ENCODE measurements at places on chromosomes 11 and 22. TPM values are rescaled to one million over a fixed set of nuclear protein-coding genes. Genes with fewer than 3 reads are reported as not detected.
A peak's percentile ranks its signal among the peaks of the same experiment; 100 is the strongest.

SMC1B gene
- total RNA-seq, result 0.21 TPM

FGF19 gene
- not detected for total RNA-seq

VPS11 gene
- total RNA-seq, result 38.6 TPM

APOA1 gene
- not detected for total RNA-seq

HOATZ gene
- total RNA-seq, result not detected

APLP2 gene
- 318 TPM for total RNA-seq

DNA sequence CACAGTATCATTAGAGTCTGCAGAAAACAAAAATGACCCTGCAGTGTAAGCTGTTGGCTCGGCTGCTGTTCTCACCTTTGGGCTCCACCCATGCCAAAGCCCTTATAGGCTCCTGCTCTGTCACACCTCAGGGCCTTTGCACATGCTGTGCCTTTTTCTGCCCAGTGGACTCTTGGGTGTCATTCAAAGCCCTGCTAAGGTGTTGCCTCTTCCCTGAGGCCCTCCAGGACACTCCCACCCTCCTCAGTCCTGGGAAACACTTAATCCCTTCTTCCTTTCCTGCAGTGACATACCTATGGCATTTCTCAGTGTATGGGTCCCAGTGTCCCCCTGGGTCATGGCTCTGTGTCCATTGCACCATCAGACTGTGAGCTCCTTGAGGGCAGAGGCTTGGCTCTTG lies 29.1 kb upstream of the CACNG2 start:
- DNase-seq, result no peak

GRCh38 chr11:58832056-58832645 lies 12.4 kb downstream of the GLYATL2 start:
- no peak for DNase-seq

GRCh38 chr22:37119872-37120271 lies 10.4 kb upstream of the TMPRSS6 start:
- DNase-seq, result no peak

DNA sequence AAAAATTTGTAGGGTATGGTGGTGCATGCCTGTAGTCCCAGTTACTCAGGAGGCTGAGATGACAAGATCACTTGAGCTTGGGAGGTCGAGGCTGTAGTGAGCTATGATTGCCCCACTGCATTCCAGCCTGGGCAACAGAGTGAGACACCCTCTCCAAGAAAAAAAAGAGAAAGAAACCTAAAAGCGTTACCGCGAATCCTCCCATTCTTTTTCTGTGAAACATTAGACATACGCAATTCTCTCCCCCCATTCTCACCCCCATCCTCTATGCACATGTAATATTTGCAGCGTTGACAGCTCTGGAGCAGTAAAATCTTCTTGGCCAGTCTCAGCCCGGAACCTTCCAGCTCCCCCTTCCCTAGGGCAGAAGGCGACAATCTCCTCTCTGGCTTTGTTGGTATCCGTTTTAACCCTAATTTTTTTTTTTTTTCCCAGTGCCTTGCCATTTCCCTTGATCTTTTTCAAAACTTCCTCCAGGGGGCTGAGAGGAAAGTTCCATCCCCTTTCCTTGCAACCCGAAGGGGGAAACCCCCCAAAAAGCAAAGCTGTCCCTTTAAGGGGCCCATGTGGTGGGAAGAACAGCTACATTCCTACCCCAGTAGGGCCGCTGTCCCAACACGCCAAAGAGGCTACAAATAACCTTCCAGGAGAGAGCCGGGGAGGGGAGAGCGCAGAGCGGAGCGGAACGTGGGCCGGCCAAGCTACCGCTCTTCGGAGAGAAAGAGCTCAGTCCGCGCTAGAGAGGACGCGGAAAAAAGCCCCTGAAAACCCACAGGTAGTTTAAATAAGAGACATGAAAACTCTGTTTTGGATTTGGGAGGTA lies 1.9 kb downstream of the LRP4 start:
- DNase-seq, result peak; percentile 72

DNA sequence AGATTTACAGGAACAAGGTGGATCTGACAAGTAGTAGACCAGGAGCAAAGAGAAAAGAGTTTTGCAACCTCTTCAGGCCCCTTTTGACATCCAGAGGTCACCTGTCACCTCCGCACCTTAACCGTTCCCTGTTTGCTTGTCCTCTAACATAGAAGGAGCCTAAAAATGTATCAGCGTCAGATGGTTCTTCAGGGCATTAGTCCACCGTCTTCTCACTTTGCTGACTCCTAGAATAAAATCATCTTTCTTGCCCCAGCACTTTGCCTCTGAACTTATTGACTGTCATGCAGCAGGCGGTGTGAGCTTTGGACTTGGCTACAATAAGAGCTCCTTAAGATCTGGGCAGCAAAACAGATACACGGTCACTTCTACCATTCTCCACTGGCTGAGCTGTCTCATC lies 339.7 kb upstream of the B3GAT1 start:
- DNase-seq, result no peak

DNA sequence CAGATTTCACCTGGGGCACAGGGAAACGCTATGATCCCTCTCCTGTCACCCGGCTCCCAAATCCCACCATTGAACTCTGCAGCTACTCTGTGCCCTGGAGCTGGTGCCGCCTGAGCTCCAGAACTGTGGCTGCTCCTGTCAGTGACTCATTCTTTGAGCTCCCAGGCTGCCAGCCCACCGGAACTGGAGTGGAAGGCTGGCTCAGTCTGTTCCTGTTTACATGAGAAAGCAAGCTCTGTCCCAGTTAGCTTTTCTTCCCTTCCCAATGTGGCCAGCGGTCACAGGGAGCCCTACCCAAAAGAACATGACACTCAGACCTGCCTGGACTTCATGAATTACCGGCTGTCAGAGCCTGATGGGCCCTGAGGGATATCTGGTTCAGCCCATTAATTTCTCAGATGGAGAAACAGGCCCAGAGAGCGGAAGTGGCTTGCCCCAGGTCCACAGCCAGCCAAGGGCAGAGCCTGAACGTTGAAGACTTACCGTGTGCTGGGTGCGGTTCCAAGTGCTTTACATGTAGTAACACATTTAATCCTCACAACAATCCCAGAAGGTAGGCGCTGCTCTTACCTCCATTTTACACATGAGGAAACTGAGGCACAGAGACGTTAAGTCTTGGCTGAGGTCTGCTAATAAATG lies 23.8 kb upstream of the IGSF22 start:
- peak; percentile 50 for DNase-seq

DNA sequence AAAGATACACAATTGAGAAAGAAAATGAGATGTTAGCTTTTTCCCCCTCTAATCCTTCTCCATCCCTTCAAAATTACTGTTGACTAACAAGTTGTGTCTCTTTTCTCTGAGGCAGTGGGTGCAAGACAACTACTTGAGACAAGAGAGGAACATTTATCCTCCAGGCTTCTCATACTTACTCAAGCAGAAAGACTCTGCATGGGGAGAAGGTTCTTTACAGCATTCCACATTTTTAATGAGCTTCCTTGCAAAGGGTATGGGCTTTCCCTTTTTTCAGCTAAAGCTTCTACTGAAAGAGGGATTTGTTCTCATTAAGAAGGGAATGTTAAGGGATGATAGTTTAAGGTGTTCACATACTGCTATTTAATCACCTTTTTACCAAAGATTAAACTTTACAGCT lies 47.8 kb downstream of the PAX6 start:
- DNase-seq, result no peak

DNA sequence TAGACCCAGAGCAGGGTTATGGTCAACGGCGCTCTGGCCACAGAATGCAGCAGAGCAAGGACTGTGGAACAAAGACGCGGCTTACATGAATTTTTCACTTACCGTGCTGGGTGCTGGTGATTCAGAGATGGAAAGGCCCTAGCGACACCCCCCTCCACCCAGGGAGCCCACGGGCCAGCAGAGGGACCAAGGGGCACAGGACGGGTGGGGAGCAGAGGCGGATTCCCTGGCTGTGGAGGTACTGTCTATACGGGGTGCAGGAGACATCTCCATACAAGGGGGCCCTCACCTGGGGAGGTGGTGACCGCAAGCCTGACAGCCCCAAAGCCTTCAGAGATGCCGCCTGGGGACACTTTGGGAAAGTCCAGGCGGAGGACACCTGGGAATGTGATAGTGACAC lies 1.1 kb upstream of the SEPTIN5 start:
- DNase-seq, result no peak

DNA sequence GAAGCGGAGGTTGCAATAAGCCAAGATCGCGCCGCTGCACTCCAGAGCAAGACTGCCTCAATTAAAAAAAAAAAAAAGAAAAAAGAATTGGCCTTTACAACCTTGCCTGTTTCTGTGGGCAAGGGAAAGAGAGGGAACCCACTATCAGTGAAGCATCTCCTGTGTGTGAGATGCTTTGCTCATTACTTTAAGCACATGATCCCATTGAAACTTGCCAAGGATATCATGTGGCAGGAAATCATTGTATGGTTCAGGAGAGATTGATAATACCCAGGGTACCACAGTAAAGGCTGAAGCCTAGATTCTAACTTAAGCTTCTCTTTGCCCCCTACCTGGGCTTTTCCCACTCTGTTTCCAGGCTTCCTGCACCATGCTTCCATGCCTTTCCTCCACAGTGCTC lies 3.6 kb downstream of the LDLRAD3 start:
- no peak for DNase-seq

- DNase-seq, result peak; percentile 90
Measured at GRCh38 chr11:69010964-69011623, 2.0 kb downstream of the MRGPRF start.

DNA sequence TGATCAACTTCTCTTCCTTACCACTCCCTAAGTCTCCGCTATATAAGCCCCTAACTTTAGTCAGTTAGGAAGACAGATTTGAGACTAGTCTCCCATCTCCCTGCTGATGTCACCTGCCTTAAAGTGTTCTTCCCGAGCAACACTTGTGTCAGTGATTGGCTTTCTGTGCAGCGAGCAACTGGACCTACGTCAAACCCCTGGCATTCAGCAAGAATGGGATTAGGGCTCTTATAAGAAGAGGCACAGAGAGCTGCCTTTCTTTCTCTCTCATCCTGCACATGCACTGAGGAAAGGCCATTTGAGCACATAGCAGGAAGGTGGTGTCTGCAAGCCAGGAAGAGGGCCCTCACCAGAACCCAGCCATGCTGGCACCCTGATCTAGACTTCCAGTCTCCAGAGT lies 116.6 kb upstream of the THY1 start:
- DNase-seq, result no peak

Data from ureter (tissue), 1 donor.